EL (cell line): ENCODE measurements at places on chromosomes 6 and 20.

DNA sequence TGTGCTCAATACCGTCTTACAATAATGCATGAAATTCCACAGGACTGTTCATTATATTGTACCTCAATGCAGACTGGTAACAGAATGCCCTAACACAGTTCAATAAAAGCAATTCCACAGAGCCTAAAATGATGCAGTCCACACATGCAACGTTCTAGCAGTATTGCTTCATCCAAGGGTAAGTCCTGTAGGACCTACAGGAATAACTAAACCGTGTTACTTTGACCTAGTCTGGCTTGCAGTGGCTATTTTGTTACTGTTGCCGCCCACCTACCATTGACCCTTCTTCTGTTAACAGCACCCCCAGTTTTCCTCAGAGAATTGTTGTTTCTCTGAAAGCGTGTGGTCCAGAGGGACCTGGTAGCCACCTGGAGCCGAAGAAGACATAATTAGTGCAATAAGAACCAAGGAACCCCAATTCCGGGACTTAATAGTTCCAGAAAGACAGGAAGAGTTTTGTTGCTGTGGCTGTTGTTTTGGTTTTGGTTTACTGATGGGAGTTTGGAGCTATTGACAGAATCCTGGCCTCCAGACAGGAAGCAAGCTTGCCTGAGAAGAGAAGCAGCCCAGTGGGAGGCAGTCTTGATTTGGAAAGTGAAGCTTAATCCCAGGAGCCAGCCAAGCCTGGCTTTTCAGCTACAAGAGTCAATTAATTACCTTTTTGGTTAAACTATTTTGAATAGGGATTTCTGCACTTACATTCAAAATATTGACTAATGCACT is 91.3 kb downstream of the FRK start:
- peak; percentile 15 for DNase-seq

DNA sequence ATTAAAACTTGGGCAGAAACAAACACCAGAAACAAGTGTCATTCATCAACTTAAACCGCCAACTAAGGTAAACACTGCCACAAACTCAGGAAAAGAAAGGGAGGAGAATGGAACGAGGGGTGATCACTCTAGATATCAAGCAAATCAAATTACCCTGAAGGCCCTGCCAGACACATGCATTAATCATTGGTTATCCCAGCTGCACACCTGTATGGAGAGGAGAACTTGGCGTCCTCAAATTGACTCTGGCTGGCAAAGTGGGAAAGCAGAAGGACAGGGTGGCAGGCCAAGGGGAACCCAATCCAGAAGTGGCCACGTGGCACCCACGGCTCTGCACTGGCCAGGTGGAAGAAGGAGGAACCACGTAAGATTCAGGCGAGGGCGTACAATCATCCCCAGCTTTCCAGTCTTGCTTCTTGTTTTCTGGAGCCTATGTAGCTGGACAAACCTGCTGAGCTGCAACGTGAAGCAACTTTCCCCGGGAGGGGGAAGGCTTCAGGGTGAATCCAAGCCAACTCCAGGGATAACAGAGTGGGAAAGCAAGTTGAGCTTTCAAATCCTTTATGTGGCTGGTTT is 156.2 kb upstream of the JARID2 start:
- DNase-seq = no peak

DNA sequence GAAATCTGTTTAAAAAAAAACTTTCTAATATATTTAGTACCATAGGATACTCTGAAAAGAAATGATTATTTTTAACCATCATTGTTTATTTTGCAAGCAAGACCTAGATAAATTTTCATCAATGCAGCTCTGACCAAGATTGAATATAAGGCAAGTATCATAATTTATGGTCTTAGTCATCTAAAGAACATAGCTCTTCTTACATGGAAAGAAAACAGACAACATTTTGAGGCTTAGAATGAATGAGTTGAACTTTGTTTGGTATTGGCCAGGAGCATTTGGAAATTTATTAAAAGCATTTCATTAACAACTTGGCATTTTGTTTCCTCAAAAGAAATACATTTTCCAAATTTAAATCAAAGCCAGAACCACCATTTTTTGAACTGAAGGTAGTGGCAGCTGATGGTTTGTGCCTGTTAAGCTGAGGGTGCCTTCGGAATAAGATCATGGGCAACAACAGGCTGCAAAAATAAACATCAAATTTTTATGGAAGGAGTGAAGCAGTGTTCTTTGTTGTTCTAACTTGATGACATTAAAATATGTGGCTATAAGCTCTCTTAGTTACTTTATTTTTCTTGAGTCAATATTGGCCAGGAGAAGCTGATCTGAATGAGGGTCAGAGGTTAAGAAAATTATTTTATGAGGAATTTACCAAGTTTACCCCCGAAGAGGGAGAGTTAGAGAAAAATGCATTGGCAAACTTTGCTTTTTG is 6.7 kb upstream of the ATXN1 start:
- no peak for DNase-seq

DNA sequence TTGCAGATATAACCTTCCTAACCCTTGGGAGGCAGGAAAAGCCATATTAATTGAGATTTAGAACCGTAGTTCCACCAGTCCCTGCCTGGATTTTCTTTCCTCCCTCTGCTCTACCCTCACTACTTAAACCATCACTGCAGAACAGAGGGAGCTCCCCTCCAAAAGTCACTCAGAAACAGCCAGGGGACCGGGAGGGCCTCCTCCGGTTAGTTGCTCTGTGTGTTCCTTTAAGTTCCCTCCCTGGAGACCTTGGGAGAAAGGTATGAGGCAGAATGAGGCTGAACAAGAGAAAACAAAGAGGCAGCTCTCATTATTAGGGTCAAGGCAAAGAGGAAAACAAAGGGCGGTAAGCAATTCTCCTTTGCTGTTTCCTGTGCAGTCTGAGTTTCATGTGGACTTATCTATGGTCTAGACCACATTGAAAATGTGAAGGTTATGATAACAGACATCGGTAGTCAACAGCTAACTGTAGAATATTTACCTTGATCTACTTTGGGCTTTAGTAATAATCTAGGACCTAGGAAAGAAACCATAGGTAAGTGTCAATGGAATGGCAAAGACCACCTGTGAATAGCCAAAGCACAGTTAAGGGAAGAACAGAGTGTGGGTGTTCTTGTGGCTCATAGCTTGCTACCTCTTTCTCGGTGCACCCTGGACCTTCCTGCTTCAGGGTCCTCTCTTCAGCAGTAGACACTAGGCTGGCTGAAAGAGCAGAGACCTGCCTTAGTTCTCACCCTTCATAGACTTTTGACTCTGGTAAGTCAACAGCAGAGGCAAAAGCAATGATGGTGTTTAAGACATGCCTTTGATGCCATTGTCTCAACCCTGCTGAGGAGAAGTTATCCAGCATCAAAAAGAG is 250.9 kb upstream of the CITED2 start:
- no peak for DNase-seq

DNA sequence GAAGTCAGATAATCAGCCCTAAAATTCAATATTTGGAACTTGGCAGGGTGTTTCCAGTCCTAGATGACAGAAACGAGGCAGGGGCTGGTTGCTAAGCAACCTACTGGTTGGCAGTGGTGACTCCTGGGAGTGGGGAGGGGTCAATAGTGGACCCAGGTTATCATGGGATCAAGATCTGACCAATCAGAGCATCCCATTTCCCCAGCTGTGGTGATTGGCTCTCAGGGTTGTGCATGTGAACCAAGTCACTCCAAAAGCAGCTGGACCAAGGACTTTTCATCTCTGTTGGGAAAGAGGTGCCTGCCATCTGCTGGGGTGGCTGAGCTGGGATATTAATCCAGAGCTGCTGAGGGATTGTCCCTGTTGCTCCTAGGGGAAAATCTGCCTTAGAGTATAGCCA is 253.4 kb downstream of the PREX1 start:
- DNase-seq = peak; percentile 11

DNA sequence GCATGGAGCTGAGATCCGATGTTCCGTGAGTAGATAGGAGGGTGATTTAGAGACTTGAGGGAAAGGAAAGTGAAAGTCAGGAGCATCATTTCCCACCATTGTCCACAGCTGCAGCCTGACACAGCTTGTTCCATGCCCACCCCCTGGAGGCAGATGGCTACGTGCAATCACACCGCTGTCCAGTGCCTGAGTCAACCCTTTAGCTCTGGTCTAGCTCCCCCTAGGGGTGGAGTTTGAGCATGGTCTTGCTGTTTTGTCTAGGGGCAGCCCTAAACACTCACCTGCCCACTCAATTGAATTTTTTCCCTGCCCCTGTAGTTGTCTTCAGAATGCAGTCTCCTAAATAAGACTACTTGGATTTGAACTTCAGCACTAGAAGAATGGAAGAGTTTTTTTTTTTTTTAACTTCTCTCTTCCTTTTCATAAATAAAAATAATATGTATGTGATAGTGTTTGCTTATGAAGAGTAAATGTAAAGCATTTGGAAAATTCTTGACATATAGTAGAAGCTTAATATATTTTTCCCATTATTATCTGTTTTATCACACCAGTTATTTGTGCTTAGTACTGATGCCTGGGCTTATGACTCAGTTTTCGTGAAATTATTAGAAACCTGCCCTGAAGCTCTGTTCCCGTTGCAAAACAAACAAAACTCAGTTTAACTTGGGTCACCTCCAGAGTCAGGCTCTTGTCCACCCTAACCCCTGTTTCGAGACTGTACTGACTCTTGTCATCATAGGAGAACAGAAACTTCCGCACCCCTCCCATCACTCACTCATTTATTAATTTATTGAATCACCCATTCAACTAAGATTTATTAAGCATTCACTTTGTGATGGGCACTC is 814.8 kb downstream of the MAFB start:
- peak; percentile 90 for DNase-seq

DNA sequence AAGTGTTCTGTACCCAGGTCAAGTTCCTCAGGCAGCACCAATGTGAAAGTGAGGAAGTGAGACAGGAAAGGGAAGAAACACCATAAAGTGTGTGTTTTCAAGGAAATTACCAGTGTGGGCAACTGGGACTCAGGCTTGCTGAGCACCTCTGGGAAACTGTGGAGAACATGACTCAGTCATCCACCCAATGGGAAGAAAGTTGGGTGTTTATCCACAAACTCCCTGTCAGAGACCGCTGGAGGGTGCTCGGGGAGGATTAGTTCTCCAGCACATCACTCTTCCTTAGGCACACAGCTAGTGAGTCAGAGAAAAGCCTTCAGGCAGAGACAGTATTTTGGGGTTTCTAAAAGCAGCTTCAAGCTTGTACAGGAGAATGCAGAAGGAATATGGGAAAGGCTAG is 93.6 kb downstream of the PCSK2 start:
- DNase-seq = no peak

GRCh38 chr6:155943635-155944034 is 488.0 kb upstream of the NOX3 start:
- DNase-seq = peak; percentile 52

GRCh38 chr6:22926790-22927354 is 357.5 kb downstream of the HDGFL1 start:
- no peak for DNase-seq

- no peak for DNase-seq
Measured at GRCh38 chr6:112470950-112471349, 123.8 kb downstream of the RFPL4B start.

- no peak for DNase-seq
Measured at GRCh38 chr6:51571168-51571567, 516.2 kb downstream of the PKHD1 start.

DNA sequence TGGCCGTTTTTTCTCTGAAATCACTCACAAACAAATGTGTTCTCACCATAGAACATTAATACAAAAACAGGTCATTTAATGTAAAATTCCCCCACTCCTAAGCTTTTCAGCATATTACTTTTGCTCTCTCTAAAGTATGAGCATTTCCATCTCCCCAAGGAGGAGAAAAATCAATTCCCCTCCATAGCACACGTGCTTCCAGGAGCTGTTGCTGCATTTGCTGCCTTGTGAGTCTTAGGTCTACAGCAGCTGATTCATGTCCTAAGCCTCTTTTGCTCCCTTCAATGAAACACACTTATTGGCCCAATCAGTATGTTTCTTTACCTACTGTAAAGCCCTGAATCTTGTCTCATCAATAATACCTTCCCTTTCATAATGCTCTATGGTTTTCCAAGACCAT is 6.4 kb upstream of the COL9A1 start:
- no peak for DNase-seq

GRCh38 chr6:19083801-19084200 is 696.7 kb downstream of the RNF144B start:
- no peak for DNase-seq

DNA sequence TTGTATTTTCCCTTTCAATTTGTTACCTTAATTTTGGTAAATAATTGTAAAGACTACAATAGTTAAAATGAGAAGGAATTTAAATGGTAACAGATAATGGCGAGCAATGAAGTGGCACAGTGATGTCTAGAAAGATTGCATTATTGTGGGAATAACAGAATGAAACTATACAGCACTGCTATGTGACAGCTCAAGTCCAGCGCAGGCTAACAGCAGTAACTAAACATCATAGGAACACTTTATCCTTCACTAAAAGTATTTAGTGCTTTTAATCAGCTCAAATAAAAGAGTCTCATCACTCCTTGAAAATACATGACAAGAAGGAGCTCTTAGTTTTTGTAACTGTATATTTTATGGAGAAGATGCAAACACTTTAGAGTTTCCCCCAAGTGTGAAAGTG is 190.8 kb downstream of the TENT5A start:
- DNase-seq = no peak

DNA sequence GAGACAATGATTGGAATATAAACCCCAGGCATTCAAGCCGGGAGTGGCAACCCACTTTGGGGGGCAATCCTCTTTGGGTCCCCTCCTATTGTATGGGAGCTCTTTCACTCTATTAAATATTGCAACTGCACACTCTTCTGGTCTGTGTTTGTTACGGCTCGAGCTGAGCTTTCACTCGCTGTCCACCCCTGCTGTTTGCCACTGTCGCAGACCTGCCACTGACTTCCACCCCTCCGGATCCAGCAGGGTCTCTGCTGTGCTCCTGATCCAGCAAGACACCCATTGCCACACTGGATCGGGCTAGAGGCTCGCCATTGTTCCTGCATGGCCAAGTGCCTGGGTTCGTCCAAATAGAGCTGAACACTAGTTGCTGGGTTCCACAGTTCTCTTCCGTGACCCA is 222.8 kb upstream of the MANEA start:
- no peak for DNase-seq

- DNase-seq = peak; percentile 48
Measured at GRCh38 chr6:135372758-135373157, 124.8 kb downstream of the AHI1 start.

GRCh38 chr20:10720565-10720964 is 46.8 kb upstream of the JAG1 start:
- DNase-seq = no peak

DNA sequence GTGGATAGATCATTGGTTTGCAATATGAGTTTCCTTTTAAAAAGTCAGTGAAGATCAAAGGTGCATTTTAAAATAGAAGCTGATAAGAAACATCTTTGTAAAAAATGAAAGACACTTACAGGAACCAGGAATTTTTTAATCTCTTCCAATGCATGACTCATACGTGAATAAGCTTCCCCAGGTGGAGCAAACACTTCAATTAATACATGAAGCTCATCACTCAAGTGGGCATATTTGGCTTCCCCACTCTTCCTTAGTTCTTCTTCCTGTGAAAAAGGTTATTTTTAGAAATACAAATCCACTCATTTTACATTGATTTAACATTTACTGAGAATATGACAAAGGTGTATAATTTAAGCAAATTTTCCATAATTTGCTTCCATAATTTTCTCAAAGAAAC is 308.1 kb downstream of the KHDRBS2 start:
- DNase-seq = no peak

- no peak for DNase-seq
Measured at GRCh38 chr6:163496205-163496604, 81.7 kb downstream of the QKI start.

- no peak for DNase-seq
Measured at GRCh38 chr6:129015721-129016120, 132.8 kb downstream of the LAMA2 start.
